Activated naive CD4-positive, alpha-beta T cell treated with anti-CD3 and anti-CD28 coated beads, Interleukin-2, amount 50 U/mL, for 16 hours (primary cell): ENCODE measurements at places on chromosomes 5 and 9.

GRCh38 chr9:107548298-107549142 is 59.0 kb upstream of the KLF4 start:
- DNase-seq, result no peak

- DNase-seq, result no peak
Observed at GRCh38 chr5:54304040-54304439, 6.3 kb downstream of the ARL15 start.

DNA sequence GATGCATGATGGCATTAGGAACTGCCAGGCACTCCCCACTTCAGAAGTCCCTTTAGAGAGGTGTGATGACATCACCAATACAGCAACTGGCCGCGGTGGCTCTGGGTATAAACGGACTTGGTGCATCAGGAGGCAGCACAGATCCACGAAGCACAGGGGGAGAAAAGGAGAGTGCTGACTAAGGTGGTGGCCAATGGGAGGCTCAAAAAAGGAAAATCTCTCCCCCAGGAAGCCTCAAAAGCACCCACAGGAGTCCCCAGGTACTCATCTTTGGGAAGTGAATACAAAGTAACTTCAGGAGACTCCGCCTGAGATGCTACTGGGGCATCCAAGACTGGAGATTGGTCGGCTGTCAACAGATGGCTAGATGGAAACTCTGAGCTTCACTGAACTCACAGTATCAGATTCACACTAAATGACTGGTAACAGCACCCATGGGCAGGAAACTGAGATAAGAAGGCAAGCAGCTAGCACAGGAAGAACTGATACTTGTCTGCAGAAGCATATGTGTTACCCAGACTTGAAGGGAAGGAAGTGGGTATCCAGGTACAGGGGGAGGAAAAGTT is 7.6 kb downstream of the TTC39B start:
- DNase-seq, result peak; percentile 61

DNA sequence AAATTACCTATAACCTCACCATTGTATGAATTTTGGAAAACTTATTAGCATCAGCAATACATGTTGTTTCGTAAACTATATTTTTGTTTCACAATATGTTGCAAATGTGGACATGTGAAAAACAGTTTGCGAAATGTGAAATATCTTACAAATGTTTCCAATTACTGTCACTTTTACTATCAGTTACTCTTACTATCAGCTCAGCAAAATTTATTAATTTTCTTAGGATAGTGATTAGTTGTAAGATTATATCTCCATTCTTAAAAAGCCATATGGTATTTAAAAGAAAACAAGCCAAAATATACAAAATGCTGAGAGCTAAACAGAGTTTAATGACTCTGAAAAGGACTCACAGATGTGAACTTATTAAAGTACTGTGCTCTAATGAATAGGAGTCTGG is 111.9 kb upstream of the LPAR1 start:
- no peak for DNase-seq

GRCh38 chr9:72952914-72953313 is at the start of gene ALDH1A1:
TSS of gene ALDH1A1 (minus strand) at chr9:72953053. CDS start at chr9:72953000, 53 bp downstream.
- DNase-seq, result no peak

- no peak for DNase-seq
Observed at GRCh38 chr9:127463382-127463781, 12.1 kb downstream of the LRSAM1 start.

- DNase-seq, result no peak
Observed at GRCh38 chr5:132661231-132662003, 3.4 kb downstream of the IL13 start.

GRCh38 chr9:135053133-135053532 is 34.3 kb upstream of the OLFM1 start:
- DNase-seq, result no peak

DNA sequence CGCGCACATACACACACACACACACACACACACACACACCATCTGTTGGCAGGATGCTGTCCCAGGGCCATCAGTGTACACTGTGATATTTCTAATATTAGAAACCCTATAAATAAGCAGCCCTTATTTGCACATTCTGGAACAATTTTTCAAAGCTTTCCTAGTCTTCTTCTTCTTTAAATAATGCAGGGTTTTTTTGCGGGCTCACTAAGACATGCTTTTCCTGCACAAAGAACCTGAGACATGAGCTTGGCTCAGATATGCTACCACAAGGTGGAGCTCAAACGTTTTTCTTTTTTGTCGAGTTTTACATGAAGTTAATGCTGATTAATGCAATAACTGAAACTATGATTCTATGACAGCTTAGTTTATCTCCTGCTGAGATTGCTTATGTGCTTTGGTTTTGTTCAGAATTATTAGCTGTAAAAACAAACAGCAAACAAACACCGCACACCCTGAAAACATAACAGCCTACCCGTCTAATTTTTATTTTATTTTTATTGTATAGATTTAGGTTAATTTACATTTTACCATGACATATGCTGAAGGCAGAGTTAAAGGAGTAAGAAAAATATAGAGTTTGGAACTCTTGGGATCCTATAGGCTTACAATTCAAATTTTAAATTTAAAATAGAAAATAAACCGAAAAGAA is 95.8 kb downstream of the ALDH1A1 start:
- DNase-seq, result no peak

DNA sequence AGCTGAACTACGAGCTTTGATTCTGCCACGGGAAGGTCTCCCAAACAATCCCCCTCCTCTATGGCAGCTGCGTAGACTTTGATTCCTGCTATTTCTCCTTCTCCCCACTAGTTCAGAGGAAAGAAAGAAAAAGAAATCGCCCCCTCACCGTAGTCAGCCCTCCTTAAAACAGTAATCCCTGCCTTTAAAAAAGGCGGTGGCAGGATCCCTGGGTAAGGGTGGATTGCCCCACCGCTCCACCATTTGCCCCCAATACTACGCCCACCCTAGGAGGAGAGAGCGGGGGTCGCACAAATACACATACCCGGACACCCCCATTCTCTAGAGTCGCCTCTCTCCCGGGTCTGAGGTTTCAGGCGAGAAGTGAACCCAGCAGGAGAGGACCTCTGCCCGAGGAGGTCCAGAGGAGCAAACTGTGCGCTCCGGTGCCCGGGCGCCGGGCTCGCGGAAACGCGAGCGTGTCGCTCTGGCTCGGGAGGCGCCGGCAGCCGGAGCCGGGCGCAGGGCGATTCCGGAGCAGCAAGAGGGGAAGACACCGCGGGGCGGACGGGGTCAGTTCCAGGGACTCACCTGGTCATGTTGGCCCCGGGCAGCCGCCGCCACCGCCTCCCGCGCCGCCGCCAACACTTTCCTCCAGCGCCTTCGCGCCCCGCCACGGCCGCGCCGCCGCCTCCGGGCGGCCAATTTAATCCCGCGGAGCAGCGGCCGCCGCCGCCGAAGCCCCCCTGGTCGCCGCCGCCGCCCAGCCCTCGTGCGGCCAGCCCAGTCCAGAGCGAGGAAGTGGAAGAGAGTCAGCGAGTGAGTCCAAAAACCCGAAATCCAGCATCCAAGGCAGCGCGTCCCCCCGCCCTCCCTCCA is 1057.7 kb upstream of the DMAC1 start:
- no peak for DNase-seq

DNA sequence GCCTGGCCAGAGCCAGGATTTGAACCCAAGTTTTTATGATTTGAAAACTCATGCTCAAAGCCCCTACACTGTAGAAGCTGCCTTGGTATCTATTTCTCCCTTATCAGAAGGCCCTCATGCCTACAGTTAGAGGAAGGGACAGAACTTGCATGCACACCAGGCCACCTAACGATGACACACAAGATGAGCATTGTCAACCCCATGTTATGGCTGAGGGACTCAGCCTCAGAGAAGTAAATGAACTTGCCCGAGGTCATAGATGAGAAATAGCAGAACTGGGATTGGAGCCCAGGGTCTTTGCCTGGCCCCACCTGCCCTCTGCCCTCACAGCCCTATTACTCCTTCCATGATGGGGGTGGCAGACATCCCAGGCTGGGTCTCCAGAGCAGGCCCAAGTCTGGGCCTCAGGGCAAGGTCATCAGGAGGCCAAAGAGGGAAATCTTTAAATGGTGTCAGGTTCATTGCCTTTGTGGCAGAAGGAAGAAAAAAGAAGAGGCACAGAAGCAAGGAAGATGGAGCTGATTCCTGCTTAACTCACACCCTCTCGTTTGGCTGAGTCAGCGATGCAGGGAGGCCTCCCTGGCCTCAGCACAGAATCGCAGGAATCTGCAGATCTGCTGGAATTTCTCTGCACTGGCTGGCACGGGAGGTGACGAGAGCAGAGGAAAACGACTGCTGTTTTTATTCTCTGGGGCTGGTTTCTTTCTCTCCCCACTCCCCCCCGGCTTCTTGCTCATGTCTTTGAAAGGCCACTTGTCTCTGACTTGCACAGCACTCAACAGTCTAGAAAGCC is 20.6 kb upstream of the CRB2 start:
- DNase-seq, result no peak
